ENCODE measurements at places on chromosomes 13 and 19. TPM values are rescaled to one million over a fixed set of nuclear protein-coding genes. Genes with fewer than 3 reads are reported as not detected.
A peak's percentile ranks its signal among the peaks of the same experiment; 100 is the strongest.

Gene DNAAF3
- not detected for total RNA-seq

DNA sequence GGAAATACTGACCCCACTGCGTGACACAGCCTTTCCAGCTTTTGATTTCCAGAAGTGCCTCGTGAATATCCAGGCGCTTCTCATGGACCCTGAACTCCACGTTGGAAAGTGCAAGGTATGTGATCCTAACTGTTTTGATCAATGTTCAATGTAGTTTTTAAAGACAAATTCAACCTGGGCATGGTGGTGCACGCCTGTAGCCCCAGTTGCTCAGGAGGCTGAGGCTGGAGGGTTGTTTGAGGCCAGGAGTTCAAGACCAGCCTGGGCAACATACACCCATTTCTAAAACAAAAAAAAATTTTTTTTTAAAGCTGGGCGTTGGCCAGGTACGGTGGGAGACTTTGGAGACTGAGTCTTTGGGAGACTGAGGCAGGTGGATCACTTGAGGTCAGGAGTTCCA lies 31.3 kb downstream of the CATSPERD start:
- no peak for DNase-seq

DNA sequence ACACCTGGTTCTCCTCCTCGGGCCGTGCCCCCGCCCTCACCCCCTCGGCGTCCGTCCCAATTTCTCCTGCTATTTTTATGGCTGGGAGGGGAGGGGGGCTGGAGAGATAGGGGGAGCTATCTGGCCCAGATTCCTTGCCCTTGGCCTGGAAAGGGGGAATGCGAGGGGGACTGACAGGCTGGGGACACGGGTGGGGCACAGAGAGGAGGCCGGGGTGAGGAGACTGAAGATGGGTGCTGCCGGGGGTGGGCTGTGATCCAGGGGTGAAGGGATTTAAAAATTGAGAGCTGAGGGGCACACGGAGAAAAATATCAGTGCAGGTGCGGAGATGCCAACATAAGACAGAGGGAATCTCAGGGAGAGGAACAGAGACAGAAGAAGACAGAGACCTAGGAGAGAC lies 2.3 kb downstream of the PRKCG start:
- DNase-seq = no peak

DNA sequence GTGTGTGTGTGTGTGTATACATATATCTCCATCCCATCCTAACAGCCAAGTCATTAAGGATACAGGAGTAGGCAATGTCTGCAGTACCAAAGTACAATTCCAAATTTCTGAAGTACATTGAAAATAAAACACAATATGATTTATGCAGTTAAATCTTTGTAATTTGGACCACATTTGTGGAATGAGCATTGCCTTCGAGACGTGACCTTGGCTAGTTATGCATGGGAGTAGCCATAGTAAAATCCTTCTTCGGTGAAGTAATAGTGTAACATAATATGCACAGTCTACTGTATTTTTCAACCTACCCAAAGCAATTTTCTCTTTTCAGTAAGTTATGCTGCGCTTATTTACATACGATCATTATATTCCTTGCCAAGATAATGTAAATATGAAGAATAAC lies 665.7 kb upstream of the GPC6 start:
- DNase-seq = no peak

DNA sequence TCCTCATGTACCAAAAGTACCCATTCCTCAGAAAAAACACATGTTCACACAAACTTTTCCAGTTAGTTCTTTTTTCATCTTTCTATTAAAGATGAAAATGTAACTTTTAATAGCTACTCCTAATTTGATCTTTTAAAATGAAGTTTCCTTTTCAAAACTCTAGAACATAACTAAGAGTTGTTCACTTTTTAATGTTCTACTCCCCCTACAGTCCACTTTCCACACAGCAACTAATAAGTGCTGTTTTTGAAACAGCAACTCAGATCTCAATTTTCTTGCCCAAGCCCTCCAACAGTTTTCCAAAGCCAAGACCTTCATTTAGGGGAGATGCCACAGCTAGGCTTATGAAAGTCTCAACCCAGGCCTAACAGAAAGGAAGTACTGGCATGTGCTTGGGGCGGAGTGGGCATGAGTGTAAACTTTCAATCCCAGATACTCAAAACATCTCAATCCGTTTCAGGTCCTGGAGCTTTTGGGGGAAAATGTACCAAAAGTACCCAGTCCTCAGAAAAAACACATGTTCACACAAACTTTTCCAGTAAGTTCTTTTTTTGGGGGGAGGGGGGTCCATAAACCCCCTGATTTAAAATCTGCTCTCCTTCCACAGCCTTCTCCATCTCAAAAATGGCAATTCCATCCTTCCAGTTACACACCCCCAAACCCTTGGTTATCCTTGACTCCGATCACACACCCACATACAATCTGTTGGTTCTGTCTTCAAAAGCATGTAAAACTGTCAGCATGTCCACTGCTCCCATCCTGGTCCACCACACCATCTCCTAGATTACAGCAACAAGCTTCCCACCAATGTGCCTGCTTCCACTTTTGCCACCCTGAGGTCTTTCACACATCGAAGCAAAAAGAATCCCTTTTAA lies 2.0 kb downstream of the FBL start:
- peak; percentile 38 for DNase-seq

Gene HPN
- not detected for total RNA-seq
